ENCODE measurements at places on chromosomes 11 and 22. TPM values are rescaled to one million over a fixed set of nuclear protein-coding genes. Genes with fewer than 3 reads are reported as not detected.

Gene SLC37A2
- 0.76 TPM for total RNA-seq

GRCh38 chr11:29018631-29019030 lies 910.4 kb downstream of the METTL15 start:
- no peaks in the 10 kb centered on the region for H3K36me3 ChIP-seq
- no peaks in the 10 kb centered on the region for H3K27me3 ChIP-seq
- no peak for DNase-seq
- no peak overlapping the region for H3K4me3 ChIP-seq
- no peak overlapping the region for H3K27ac ChIP-seq

- no peaks in the 10 kb centered on the region for H3K36me3 ChIP-seq
- H3K4me1 ChIP-seq, result no peaks in the 10 kb centered on the region
- no peak overlapping the region for H3K4me3 ChIP-seq
- DNase-seq, result no peak
- H3K27ac ChIP-seq, result no peak overlapping the region
- no peaks in the 10 kb centered on the region for H3K27me3 ChIP-seq
Measured at GRCh38 chr11:103420593-103420992, 311.4 kb downstream of the DYNC2H1 start.

DNA sequence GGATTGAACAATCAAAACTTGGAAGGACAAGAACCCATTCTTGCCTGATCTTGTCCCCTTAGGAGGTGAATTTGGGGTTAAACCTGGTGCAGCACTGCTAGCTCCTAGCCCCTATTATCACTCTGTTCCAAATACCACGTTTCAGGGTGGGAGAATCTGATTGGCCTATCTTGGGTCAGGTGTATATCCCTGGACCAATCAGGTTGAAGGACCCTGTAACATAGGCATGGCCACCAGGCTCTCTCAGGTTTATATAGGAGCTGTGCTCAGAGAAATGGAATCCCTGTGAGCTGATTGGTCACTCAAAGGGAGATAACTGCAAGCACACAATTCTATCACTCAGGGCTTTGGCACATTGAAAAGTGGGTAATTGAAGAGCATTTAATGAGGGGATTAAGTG lies 26.6 kb upstream of the AMPD3 start:
- H3K27ac ChIP-seq, result no peak overlapping the region
- H3K4me3 ChIP-seq, result no peak overlapping the region
- H3K27me3 ChIP-seq, result peaks cover 2% of the 10 kb centered on the region

- H3K27me3 ChIP-seq, result peaks cover 4% of the 10 kb centered on the region
- peaks cover 2% of the 10 kb centered on the region for H3K36me3 ChIP-seq
- H3K4me3 ChIP-seq, result no peak overlapping the region
- H3K27ac ChIP-seq, result no peak overlapping the region
- no peak for DNase-seq
- no peaks in the 10 kb centered on the region for H3K4me1 ChIP-seq
Measured at GRCh38 chr11:95652002-95652472, 137.5 kb downstream of the FAM76B start.

DNA sequence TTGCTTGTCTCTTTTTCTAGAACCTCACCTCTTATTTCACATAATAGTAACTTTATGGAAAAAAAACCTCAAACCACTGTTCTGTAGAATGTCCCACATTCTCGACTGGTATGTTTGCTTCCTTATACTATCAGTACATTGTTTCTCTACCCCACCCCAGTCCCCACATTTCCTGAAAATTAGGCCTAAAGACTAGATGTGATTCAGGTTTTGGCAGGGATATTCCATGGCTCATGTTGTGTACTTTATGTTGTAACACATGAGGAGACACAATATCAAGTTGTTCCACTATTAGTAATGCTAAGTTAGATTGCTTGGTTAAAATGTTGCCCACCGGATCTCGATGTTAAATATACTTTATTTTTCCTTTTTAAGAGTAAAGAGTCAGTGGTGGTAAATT lies 34.7 kb downstream of the DDIAS start:
- no peak for DNase-seq
- no peak overlapping the region for H3K27ac ChIP-seq
- no peaks in the 10 kb centered on the region for H3K27me3 ChIP-seq
- no peak overlapping the region for H3K4me3 ChIP-seq
- peaks cover 20% of the 10 kb centered on the region for H3K4me1 ChIP-seq

DNA sequence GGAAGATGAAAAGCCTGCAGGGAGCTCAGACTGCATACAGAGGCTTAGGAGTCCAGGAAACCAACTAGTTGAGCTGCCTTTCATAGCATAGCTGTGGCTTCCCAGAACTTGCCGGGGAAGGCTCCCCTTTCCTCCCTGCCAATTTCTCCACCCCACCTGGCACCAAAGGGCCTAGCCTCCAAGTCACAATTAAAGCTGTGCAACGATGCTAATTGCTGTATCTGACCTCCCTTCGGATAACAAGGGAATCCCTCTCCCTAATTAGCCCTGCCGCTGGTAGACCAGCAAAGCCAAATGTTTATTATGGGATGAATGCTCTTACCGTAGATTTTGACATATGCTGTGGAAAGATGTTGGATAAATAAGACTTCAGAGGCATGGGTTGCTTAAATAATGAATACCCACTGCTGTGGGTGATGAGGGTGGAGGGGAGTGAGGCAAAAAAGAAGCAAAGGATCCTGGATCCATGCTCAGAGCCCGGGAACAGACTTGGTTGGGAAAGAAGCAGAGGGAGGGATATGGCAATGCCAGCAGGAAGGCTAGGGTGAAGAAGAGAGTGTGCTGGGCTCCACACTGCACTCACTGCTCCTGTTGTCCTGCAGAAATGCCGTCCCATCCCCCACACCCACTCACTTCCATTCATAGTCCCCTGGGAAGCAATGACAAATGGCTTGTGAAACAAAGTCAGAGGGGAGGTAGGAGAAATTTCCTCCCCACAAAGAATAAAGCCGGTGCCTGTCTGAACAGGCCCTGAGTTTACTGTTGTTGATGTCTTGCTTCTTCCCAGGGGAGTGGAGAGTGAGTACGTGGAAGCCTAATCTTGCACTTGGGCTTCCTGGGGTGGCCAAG lies 608.1 kb upstream of the CADM1 start:
- H3K4me3 ChIP-seq, result no peak overlapping the region
- no peaks in the 10 kb centered on the region for H3K4me1 ChIP-seq
- H3K27ac ChIP-seq, result no peak overlapping the region
- H3K27me3 ChIP-seq, result peaks cover 3% of the 10 kb centered on the region
- H3K36me3 ChIP-seq, result no peaks in the 10 kb centered on the region
- no peak for DNase-seq

- no peak overlapping the region for H3K4me3 ChIP-seq
- peaks cover 95% of the 10 kb centered on the region for H3K4me1 ChIP-seq
- no peak for DNase-seq
- no peaks in the 10 kb centered on the region for H3K27me3 ChIP-seq
- H3K27ac ChIP-seq, result peak overlapping the region; percentile 48
Measured at GRCh38 chr11:75345455-75346160, 5.9 kb downstream of the ARRB1 start.

GRCh38 chr11:14956111-14956510 lies 16.0 kb downstream of the CALCA start:
- H3K27me3 ChIP-seq, result peaks cover 2% of the 10 kb centered on the region
- H3K4me3 ChIP-seq, result no peak overlapping the region
- DNase-seq, result no peak

Gene TNNT3
- total RNA-seq, result 2.1 TPM

Gene C11orf52
- total RNA-seq, result not detected

Gene TTLL1
- 6.6 TPM for total RNA-seq

GRCh38 chr11:107951155-107951554 lies 22.9 kb downstream of the RAB39A start:
- H3K27ac ChIP-seq, result no peak overlapping the region
- peaks cover 5% of the 10 kb centered on the region for H3K27me3 ChIP-seq
- no peaks in the 10 kb centered on the region for H3K36me3 ChIP-seq
- H3K4me3 ChIP-seq, result no peak overlapping the region
- DNase-seq, result no peak

- H3K4me3 ChIP-seq, result no peak overlapping the region
- no peak overlapping the region for H3K27ac ChIP-seq
- DNase-seq, result no peak
- H3K27me3 ChIP-seq, result peaks cover 6% of the 10 kb centered on the region
- no peaks in the 10 kb centered on the region for H3K4me1 ChIP-seq
Measured at GRCh38 chr22:29130476-29130875, 57.6 kb downstream of the KREMEN1 start.

DNA sequence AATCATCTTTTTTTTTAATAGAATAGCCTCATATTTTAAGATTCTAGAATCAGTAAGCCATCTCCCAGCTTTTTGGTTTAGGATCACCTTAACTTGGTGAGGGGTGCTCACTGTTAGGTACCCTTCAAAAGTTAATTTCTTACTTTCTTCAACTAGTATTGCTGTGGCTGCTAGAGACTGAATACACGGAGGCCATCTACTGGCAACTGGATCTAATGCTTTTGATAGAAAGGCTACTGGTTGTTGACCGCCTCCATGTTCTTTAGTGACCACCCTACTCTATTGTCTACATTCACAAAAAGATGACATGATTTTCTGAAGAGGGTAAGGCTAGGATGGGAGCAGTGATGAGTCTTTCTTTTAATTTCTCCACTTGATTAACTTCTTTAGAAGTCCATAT lies 16.7 kb upstream of the ALDH3B2 start:
- no peak overlapping the region for H3K27ac ChIP-seq
- H3K4me3 ChIP-seq, result no peak overlapping the region
- no peaks in the 10 kb centered on the region for H3K4me1 ChIP-seq
- no peak for DNase-seq
- no peaks in the 10 kb centered on the region for H3K36me3 ChIP-seq

DNA sequence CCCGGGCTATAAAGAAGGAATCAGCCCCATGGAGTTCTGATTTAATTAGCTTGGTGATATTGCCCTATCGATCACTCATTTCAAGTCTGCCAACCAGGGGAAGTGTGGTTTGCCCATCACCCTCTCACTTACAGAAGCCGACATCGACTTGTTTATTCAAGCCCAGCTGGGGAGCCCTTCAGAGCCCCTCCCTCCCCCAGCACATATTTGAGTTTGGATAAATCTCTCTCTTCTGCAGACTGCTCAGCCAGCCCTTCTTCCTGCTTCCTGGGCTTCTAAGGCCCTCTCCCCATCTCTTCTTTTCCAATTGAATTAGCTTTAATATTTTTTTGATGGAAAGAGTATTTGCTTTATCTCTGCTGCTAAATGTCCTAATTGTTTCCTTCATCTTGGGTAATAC lies 299.0 kb downstream of the MIAT start:
- no peak for DNase-seq
- no peaks in the 10 kb centered on the region for H3K36me3 ChIP-seq
- H3K4me1 ChIP-seq, result no peaks in the 10 kb centered on the region
- no peak overlapping the region for H3K4me3 ChIP-seq

Gene CASP5
- not detected for total RNA-seq

Gene CYP2D6
- 2.8 TPM for total RNA-seq

DNA sequence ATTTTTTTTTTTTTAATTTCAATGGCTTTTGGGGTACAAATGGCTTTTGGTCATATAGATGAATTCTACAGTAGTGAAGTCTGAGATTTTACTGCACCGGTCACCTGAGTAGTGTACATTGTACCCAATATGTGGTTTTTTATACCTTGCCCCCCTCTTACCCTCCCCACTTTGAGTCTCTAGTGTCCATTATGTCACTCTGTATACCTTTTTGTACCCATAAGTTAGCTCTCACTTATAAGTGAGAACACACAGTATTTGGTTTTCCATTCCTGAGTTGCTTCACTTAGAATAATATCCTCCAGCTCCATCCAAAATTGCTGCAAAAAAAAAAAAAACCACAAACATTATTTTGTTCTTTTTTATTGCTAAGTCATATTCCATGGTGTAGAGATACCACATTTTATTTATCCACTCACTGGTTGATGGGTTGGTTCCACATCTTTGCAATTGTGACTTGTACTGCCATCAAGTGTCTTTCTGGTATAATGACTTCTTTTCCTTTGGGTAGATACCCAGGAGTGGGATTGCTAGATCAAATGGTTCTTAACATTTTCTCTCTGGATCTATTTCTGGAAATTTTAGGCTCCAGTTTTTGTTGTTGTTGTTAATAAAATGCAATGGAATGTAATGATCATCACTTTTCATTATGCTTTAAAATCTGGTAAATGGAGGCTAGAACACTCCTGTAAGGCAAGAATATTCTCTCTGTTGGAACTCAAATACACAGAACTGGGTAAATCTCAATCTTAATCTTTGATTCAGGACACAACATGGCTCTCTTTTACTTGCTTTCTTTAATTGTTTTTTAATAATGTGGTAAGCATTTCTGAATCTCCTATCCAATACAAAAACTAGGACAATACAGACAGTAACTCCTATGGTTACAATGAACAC lies 10.3 kb downstream of the NEAT1 start:
- peak overlapping the region; percentile 18 for H3K4me3 ChIP-seq
- H3K36me3 ChIP-seq, result peaks cover 72% of the 10 kb centered on the region
- H3K27ac ChIP-seq, result peak overlapping the region; percentile 35
- H3K4me1 ChIP-seq, result peaks cover 86% of the 10 kb centered on the region

DNA sequence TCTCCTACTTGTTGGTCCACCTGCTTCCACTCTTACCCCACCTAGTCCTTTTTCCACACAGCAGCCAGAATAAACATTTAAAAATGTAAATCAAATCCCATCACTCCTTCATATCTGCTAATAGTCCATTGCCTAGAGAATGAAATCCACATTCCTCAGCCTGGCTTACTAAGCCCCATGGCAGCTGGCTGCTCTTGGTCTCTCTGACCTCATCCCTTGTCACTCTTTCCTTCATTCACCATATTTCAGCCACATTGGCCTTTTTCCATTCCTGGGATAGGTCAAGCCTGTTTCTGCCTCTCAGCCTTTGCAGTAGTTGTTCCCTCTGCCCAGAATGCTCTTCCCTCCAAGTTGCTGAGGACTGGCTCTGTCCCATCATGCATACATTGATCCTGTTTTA lies 512.8 kb downstream of the INSC start:
- no peaks in the 10 kb centered on the region for H3K36me3 ChIP-seq
- no peak overlapping the region for H3K27ac ChIP-seq
- H3K4me3 ChIP-seq, result no peak overlapping the region
- H3K27me3 ChIP-seq, result peaks cover 4% of the 10 kb centered on the region
- no peak for DNase-seq
- no peaks in the 10 kb centered on the region for H3K4me1 ChIP-seq

- DNase-seq, result peak; percentile 87
- no peaks in the 10 kb centered on the region for H3K27me3 ChIP-seq
- peaks cover 92% of the 10 kb centered on the region for H3K4me1 ChIP-seq
Measured at GRCh38 chr22:40325315-40325714, 21.0 kb upstream of the ADSL start.

Gene NRXN2
- total RNA-seq, result 0.18 TPM

- no peaks in the 10 kb centered on the region for H3K36me3 ChIP-seq
- H3K27me3 ChIP-seq, result no peaks in the 10 kb centered on the region
- H3K4me3 ChIP-seq, result peak overlapping the region; percentile 71
- peak; percentile 98 for DNase-seq
Measured at GRCh38 chr22:36454916-36455570, 26.4 kb downstream of the TXN2 start.

Gene MS4A4A
- total RNA-seq, result not detected

Gene C11orf97
- total RNA-seq, result not detected

Gene PDGFB
- 3.4 TPM for total RNA-seq

GRCh38 chr22:21916309-21916918 lies 36.2 kb downstream of the PPM1F start:
- no peaks in the 10 kb centered on the region for H3K36me3 ChIP-seq
- no peak for DNase-seq
- H3K27ac ChIP-seq, result no peak overlapping the region
- no peaks in the 10 kb centered on the region for H3K4me1 ChIP-seq
- H3K27me3 ChIP-seq, result no peaks in the 10 kb centered on the region

- no peak overlapping the region for H3K27ac ChIP-seq
- peaks cover 15% of the 10 kb centered on the region for H3K4me1 ChIP-seq
- DNase-seq, result peak; percentile 47
- peaks cover 34% of the 10 kb centered on the region for H3K36me3 ChIP-seq
- no peaks in the 10 kb centered on the region for H3K27me3 ChIP-seq
Measured at GRCh38 chr11:36441610-36442208, 68.4 kb downstream of the TRAF6 start.

GRCh38 chr11:19218216-19218615 lies 16.4 kb upstream of the CSRP3 start:
- no peaks in the 10 kb centered on the region for H3K4me1 ChIP-seq
- no peak overlapping the region for H3K4me3 ChIP-seq

Gene TMEM191B
- total RNA-seq, result 0.72 TPM
